Transverse colon (tissue), 4 donors: ENCODE measurements at places on chromosomes 7 and 10. TPM values are rescaled to one million over a fixed set of nuclear protein-coding genes. Genes with fewer than 3 reads are reported as not detected.
A peak's percentile ranks its signal among the peaks of the same experiment; 100 is the strongest.

- DNase-seq, result no peak
Measured at GRCh38 chr7:44962483-44963251, 16.1 kb downstream of the MYO1G start.

DNA sequence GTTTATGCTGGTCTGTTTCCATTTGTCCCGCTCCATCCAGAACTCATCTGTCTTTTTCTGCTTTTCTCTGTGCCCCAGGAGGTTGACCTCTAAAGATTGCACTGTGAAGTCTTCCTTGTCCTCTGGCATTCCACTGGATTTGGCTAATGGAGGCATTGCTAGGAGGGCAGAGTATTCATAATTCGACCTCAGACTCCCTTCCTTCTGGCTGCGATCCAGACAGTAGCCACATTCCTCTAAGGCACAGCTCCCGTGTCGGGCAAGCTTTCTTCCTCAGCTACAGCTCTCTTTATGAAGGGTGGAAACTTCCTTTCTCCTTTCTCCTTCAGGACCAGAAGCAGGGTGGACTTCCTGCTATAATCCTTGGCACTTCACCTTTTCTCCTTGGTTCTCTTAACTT, 175.9 kb downstream of the BAMBI start:
- DNase-seq, result no peak

DNA sequence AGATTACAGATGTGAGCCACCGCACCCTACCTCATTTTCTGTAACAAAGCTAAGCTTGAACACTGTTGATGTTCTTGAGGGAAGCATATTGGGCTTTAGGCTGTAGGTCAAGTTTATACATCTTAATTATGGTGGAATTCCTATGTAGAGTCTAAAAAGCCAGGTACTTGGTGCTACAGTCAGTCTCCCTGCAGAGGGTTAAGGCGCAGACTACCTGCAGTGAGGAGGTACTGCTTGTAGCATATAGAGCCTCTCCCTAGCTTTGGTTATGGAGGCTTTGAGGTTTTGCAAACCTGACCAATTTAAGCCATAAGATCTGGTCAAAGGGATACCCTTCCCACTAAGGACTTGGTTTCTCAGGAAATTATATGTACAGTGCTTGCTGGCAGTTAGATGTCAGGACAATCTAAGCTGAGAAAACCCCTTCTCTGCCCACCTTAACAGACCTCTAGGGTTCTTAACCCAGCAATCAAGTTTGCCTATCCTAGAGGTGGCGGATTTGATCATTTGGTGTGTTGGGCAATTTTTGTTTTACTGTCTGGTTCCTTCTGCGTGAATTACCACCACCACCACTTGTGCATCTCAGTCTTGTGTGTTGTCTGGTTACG, 6.0 kb downstream of the PPIA start:
- DNase-seq, result no peak

DNA sequence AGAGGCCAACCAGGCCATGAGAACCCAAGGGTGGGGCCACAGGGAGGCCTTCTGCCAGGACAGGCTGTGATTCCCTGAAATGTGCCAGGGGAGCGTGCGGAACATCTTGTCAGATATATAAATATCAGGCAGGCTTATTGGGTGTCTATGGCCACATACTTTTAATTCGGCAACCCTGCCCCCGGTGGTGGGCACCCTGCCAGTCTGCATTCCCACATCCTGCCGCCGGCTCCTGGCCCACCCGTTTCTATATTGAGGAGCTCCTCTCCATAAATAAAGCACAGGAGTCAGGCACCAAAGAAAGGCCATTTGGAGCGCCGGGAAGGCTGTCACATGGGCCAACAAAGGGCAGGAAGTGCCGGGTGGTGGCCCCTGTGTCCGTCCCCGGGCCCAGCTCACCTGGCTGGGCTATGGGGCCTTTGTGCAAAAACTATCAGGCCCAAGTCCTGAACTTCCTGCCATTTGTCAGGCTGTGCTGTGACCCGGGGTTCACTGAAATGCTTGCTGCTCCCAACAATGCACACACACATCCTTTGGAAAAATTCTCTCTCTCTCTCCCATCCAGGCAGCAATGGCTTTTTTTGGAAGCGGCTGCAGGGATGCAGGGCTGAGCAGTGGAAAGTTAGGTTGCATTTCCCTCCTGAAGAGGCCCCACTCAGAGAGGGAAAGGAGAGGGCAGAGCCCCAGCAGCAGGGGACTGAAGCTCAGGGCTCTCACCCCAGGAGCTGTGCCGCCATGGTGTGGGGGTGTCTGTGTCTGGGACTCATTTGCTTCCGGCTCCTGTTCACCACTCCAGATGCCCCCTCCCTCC, 25.0 kb upstream of the PODXL start:
- DNase-seq, result no peak

DNA sequence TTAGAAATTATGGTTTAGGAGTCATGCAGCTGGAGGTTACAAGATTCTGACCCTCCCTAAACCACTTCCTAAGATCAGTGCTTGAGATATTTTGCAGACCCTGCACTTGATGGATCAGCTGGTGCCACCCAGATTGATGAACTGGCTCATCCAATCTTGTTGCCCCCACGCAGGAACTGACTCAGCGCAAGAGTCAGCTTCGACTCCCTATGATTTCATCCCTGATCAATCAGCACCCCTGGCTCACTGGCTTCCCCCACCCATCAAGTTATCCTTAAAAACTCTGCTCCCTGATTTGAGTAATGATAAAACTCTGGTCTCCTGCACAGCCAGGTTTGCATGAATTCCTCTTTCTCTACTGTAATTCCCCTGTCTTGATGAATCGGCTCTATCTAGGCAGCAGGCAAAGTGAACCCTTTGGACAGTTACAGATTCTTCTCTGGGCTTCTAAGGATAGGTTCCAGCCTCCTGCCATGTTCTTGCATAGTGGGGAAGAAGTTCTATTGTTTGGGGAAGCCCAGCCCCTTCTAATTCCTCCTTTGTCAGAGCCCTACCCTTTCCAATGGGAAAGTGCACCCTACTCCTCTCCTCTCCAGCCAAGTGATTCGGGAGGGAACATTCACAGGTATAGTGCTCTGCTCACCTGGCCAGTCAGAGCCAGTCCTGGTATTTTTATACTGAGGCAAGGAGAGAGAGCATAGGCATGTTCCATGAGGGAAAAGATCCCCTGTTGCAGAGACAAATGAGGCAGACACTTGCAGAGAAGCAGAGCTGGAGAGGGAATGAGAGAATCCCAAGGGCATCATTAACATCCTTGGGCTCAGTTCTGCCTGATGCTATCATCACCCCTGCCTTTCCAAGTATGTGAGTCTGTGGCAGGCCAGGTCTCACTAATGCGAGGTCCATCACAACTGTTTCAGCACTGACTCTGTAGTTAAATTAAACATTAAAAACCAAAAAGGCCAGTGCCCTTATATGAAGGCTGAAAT, 224.4 kb upstream of the GALNT17 start:
- DNase-seq, result no peak

- peak; percentile 46 for DNase-seq
Measured at GRCh38 chr10:75611172-75611992, 180.0 kb downstream of the LRMDA start.

DNA sequence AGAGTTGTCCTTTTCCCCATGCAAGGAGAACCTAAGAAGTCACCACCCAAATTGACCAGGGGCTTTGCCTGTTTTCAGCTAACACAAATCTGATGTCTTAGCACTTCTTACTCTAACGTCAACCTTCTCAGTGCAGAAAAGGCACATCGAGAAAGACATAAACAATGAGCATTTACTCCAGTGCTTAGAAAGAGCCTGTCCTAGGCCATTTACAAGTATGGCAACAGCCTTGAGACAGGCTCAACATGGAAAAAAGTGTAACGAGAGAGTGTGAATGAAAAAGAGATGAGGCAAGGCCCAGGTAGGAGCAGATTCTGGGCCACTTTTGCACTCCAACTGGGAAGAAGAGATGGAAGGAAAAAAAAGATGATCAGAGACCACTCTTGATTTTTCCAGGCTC, 54.4 kb downstream of the CPED1 start:
- DNase-seq, result no peak

DNA sequence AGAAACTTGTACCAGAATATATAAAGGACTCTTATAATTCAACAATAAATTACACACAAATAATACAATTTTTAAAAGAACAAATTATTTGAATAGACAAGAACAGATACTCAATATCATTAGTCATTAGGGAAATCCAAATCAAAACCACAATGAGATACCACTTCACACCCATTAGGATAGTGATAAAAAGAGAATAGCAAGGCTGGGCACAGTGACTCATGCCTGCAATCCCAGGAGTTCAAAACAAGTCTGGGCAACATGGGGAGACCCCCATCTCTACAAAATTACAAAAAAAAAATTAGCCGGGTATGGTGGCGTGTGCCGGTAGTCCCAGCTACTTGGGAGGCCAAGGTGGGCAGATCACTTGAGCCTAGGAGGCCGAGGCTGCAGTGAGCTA, 52.2 kb upstream of the KCNIP2 start:
- no peak for DNase-seq

DNA sequence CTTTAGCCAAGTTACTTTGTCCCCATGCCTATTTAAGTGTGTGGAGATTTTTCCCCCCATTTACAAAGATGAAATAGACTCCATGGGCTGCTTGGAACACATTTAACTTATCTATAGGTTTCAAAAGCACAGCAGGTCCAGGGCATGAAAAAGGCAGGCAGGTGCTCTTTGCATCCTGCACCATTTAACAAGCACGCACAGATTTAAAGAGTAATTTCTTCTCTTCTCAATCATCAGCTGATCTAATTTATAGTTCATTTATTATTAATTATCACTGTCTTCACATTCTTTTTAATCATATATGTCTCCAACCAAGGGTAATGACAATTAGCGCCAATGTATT, 156.8 kb downstream of the CACNA2D1 start:
- DNase-seq, result no peak

DNA sequence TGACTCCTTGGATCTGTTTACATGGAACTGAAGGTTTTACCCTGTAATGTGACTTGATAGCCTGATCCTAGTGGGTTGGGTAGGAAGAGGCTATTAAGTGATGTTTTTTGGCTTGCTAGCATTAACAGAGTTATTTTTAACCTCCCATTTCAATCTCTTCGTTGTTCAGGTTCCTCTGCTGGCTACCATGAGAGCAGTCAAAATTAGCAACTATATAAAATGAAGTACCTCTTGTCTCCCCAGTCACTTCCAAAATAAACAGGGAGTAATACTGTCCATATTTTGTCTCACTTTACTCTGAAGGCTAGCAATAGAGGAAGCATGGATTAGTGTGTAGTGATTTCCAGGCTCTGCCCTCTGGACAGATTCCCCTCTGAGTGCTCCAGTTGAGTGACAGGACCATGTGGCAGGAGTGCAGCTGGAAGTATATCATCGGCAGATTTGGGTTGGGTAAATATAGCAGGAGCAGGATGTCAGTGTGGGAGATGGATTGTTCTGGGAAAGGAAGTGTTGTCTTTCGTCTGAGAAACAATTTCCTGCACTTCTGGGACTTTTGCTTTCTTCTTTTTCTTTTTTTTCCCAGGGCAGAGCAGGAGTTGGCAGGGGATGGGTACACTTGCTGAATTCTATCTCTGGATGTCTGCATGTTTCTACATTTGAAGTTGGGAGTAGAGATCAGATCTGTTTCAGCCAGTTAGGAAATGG, 35.2 kb downstream of the GBF1 start:
- DNase-seq, result no peak

DNA sequence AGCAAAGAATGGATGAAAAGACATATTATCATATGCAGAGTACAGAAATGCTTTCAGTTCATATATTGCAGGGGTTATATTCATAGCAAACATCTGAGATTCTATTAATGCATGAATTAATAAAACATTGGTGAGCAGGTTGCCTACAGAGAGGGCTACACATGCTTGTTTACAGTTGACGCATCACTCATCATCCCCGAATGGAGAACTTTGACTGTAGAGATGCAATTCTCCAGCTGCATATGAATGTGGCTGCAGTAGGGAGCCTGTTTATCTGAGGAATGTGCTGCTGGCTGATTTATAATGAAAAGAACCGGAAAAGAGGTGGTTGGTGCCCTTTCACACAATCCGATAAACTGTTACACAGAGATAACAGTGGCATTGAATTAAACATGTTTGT, 116.5 kb downstream of the GRM3 start:
- no peak for DNase-seq

GRCh38 chr10:13450069-13450468, 78.7 kb downstream of the BEND7 start:
- no peak for DNase-seq

DNA sequence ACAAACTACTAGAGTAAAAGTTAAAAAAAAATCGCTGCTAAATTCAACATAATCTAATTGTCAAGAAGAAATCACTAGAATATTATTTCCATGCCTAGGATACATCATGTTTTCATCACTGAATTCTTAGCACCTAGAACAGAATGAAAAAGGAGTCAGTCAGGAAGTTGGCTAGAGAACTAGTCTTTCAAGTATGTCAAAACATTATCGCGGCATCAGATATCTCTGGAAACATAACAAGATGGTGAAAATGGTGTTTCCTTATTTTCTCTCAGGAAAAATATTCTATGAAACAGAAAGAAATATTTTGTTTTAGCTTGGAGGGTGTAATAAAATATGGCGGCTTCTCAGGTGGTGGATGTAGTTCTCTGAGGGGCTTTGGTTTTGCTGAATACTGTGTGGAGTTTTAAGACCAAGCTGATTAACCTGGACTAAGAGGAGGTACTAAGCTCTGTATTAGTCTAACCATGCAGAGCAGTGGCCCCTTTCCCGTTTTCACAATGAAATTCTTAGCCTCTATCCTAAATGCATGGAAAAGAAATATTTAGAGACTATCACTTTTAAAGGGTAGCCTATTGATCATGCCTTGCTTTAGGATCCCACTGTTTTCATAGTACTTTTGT, 205.6 kb downstream of the MDFIC start:
- DNase-seq, result no peak

DNA sequence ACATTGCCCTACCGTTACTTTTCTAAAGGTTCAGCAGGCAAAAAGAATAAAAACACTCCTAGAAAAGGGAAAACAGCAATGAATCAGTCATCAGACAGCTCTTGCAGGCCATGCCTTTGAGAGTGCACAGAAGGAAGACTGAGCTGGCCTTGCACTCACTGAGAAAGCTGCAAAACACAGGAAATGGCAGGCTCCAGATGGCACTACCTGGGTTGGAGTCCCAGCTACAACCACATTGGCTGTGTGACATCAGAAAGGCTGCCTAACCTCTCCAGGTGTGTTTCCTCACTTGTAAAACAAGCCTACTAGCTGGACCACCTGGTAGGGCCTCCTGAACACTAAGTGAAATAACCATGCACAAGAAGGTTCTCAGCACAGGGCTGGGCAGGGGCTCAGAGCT, 113.7 kb downstream of the SFMBT2 start:
- DNase-seq, result no peak

Gene PILRA
- total RNA-seq, result not detected

Gene AKR1D1
- total RNA-seq, result not detected

Gene WDFY4
- 0.60 TPM for total RNA-seq

Gene PGAM2
- not detected for total RNA-seq

Gene CRPPA
- 2.5 TPM for total RNA-seq

Gene GRM3
- not detected for total RNA-seq
